ENCODE measurements at places on chromosomes 5 and 9.

DNA sequence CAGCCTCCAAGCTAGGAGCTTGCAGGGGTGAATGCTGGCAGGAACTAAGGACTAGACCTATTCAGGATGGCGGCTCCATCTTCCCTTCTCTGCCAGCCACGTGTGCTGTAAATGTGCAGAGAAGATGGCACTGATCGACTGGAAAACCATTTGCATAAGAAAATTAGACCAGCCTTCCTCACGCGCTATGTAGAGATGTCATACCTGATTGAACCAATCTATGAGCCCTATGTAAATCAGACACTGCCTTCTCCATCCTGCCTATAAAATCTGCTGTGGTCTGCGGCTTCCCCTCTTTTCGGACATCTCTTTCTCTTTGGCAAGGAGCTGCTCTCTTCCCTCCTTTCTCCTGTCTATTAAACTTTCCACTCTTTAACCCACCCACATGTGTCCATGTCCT lies 91.6 kb downstream of the NPR3 start:
- no peak for DNase-seq

- no peak for DNase-seq
These were observed 18.4 kb upstream of the RARS1 start for GRCh38 chr5:168467755-168468330.

DNA sequence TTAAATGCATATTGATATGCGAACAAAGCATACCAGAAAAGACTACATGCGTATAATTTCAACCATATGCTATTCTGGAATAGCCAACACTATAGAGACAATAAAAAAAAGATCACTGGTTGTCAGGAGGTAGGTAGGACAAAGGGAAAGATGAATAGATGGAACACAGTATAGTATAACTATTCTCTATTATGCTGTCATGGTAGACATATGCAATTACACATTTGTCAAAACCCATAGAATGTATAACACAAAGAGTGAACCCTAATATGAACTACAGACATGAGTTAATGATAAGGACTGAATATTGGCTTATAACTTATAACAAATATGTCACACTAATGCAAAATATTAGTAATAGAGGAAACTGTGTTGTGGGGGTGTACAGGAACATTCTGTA lies 460.8 kb downstream of the TAF11L14 start:
- no peak for DNase-seq

DNA sequence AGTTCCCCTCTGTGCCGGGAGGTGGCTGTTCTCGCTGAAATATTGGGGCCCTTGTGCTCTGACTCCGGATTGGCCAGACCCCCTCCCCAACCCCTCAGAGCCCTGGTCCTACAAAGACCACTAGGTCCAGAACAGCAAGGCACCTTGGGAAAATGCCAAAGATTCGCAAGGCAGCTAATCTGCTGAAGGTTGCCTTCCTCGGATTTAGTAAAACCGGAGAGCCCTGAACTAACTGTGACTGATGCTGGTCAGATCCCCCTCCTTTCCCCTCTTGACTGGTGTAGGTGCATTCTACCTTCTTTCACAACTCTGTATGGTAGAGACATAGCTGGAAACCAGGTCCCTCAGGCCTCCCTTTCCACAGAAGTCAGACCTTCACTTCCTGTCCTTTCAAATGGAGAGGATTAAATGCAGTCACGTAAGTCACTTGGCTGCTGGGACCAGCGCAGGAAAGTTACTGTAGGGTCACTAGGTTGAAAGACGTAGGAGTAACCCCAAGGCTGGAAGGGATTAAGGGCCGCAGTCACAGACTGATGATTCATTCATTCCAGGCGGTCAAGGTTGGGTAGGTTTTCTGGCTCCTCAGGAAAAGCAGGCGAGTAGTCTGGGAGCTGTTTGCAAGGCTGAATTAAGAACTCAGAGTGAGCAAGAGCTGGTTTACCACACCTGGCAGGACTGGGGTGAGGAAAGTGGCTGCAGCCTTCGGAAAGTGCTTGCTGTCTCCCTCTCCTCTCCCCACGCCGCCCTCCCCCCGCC lies 5.3 kb downstream of the BARX1 start:
- no peak for DNase-seq

- DNase-seq = no peak
These were observed 23.8 kb upstream of the IER5L start for GRCh38 chr9:129201866-129202265.

DNA sequence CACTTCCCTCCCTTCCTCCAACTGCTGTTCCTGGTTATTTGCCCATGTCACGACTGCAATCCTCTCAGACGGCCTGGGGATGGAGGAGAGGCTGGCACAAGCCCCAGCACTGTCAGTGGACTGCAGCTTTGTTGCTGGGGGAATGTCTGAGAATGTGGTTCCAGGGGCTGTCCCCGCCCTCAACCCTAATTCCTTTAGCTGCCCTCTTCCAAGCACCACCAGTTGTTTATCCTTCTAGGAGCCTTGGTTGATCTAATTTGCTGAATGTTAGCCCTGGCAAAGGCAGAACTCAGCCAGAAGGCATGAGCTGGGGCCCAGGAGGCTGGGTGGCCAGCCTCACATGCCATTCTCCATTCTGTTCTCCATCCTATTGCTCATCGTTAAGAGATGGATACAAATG lies 51.6 kb downstream of the ADAM19 start:
- no peak for DNase-seq

GRCh38 chr5:61332358-61332749 lies 296 bp downstream of the ZSWIM6 start:
- DNase-seq = no peak

DNA sequence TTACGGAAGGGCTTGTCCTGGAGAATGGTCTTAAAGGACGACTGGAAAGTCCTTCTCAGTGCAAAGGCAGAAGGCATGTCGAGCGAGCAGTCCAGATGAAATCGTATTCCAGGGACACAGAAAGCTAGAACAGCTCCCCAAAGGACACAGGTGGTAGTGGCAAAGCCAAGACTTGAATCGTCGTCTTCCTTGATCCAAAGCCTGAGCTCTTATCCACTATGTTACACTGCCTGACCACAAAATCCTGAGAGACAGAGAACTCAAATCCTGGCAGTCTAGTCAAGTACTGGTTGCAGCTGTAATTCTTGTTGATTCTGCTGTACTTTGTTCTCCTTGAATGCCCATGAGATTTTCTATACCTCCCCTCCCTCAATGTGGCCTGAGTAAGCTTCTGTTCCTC lies 198.7 kb downstream of the TARS1 start:
- no peak for DNase-seq
